Stimulated activated CD4-positive, alpha-beta T cell treated with anti-CD3 and anti-CD28 coated beads, Interleukin-1b, Interleukin-23, amount 100 ng/mL, for 1 hour (primary cell): ENCODE measurements at places on chromosomes 11 and 22.

- DNase-seq = no peak
Observed at GRCh38 chr22:50138041-50138440, 32.5 kb upstream of the PANX2 start.

GRCh38 chr11:103744496-103745153 is 291.8 kb upstream of the DDI1 start:
- no peak for DNase-seq

DNA sequence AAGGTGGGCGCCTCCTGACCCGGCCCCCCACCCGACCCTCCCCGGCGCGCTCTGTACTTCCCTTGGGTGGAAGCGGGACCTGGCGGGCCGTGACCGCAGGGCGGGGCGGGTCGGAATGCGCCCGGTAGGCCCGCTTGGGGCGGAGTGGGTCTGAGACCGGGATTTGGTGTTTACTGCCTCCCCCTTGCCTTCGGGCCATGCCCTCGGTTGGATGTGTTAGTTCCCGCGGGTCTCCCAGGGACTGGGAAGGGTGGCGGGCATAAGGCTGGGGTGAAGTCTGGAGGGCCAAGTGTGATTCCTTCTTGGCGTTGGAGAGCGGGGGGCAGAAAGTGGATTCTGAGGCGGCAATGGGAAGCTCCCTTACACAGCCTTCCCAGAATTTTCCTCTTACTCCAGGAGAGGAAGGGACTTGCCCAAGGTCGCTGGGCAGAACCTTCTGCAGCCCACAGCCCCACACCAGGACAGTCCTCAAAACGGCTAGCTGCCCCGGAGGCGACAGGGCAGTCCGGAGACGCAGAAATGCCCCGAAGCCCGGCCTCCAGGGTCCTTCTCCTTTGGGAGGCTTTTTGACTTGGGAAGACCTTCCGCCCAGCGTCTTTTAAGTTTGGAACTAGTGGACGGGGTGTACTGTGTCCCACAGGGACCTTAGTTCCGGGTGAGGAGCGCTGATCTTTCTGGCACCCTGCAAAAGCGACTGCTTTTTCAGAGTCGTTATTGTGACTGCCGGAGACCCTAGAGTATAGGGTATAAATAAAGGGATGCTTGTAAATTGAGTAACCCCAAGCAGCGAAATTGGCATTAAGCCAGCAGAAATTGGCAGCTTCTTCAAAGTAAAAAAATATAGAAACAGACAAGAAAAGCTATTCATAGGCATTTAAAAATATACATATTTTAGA is 647 bp downstream of the SWAP70 start:
- DNase-seq = no peak

- DNase-seq = no peak
Observed at GRCh38 chr11:23632293-23632692, 772.0 kb upstream of the CCDC179 start.

- DNase-seq = peak; percentile 53
Observed at GRCh38 chr11:2443881-2444820, at the start of gene TRPM5. TRPM5 (minus strand) TSS chr11:2444514; CDS start chr11:2423036, 21,478 bp downstream.

GRCh38 chr11:64890522-64890939 is 12.1 kb upstream of the EHD1 start:
- DNase-seq = no peak

GRCh38 chr11:119051440-119052162 is 5.4 kb downstream of the HYOU1 start:
- no peak for DNase-seq

GRCh38 chr11:12657981-12658380 is 16.2 kb upstream of the TEAD1 start:
- DNase-seq = no peak

- no peak for DNase-seq
Observed at GRCh38 chr11:16632295-16633200, 105.9 kb upstream of the C11orf58 start.

DNA sequence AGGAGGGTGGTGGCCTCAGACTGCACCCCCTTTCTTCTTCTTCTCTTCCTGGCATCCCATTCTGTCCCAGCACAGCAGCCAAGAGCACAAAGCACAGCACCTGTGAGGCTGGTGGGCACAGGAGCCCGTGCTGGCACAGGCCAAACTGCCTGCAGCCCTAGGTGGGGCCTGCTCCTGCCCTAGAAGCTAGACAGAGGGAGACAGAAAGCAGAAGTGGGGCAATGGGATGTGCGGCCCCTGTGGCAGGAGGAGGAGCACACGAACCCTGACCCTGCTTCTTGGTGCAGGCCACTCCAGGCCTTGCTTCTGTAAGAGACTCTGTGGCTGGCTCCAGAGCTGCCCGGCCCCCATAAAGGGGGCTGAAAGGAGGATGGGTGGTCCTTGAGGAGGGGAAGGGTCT is 3.9 kb upstream of the PTS start:
- no peak for DNase-seq

DNA sequence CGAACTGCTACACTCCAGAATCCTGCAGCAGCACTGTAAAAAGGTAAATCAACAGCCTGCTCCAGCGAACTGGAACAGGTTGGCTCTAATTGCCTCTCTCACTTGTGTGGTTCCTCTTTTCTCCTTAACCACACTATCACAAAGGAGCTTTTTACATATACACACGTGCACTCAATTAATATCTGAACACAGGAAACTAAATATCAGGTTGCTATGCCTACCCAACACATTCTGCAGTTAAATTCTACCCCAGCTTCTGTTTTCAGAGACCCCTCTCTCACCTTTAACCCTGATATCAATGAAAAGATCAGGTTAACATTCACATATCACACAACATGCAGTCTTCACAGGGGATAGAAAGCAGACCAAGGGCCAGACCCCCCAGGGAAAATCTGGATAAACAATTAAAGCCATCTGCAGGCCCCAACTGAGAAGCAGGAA is 11.0 kb downstream of the RBFOX2 start:
- DNase-seq = no peak

GRCh38 chr11:8063324-8063723 is 17.7 kb upstream of the TUB start:
- no peak for DNase-seq

- DNase-seq = no peak
Observed at GRCh38 chr11:60280412-60280811, at the start of gene MS4A4A. MS4A4A (plus strand) TSS chr11:60280666; CDS start chr11:60280676, 10 bp downstream.

- DNase-seq = no peak
Observed at GRCh38 chr22:38611559-38611958, 41.6 kb upstream of the DMC1 start.

GRCh38 chr11:106309070-106309684 is 231.7 kb downstream of the AASDHPPT start:
- DNase-seq = no peak

DNA sequence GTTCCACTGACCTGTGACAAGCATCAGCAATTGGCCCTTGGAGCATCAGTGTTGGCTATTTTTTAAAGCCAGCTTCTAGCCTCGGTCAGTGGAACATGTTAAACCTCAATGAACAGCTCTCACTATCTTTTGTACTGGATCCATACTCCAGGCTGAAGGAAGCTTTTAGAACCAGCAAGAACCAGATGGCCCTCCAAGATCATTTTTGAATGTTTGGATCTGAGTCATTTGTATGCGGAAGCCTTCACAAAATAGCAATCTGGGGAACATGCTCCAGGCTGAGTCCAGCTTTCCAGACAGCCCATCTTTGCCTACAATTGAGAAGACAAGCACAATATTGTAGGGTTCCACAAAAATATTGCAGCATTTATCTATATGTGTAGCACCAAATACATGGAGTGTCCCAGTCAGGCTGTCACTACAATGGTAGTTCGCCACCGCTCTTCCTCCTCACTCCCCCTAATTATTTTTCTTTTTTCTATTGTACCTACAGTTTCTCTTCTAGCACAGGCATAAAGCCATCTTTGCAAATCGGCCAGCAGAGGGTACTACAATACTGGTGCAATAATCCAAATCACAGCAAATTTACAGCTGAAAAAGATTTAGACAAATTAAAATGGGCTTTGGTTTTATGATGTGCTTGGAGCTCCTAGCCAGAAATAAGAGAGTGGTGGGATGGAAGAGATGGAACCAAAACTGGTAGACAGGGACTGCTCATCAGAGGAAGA is 177.4 kb upstream of the BLID start:
- DNase-seq = no peak

DNA sequence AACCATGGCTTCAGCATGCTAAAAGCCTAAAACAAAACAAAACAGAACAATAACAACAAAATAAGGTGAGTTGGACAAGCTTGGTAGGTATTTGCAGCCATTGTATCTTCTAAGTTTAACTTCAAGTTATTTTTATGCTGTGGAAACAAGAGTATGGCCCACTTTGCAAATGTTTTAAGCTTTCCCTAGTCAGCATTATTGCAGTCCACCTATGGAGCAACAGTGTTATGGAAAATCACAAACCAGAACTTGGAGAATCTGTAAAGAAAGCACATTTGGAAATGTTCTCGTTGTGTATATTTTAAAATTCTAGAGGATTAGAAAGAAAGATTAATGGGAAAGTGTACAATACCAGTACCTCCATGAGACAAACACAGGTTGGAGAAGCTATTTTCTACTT is 7.4 kb upstream of the SLC5A12 start:
- DNase-seq = no peak
